Erythroblast (primary cell): ENCODE measurements at places on chromosomes 11 and 22.

GRCh38 chr11:128609785-128610184 lies 22.4 kb upstream of the ETS1 start:
- DNase-seq: no peak

GRCh38 chr22:39486951-39487825 lies 14.9 kb upstream of the MIEF1 start:
- peak; percentile 42 for DNase-seq

GRCh38 chr11:63855975-63856374 lies 17.1 kb downstream of the MARK2 start:
- DNase-seq: no peak

GRCh38 chr11:56688554-56689100 lies 10.3 kb upstream of the OR9G1 start:
- DNase-seq: no peak

- no peak for DNase-seq
Observed at GRCh38 chr11:69369945-69370344, 76.0 kb downstream of the MYEOV start.

GRCh38 chr11:65147352-65148075 lies 13.2 kb upstream of the SYVN1 start:
- DNase-seq: no peak

- no peak for DNase-seq
Observed at GRCh38 chr11:134866981-134867675, 455.1 kb upstream of the B3GAT1 start.

- no peak for DNase-seq
Observed at GRCh38 chr11:117218133-117218915, 13.5 kb downstream of the PCSK7 start.

- DNase-seq: no peak
Observed at GRCh38 chr22:24157822-24158135, 23.5 kb upstream of the SUSD2 start.

DNA sequence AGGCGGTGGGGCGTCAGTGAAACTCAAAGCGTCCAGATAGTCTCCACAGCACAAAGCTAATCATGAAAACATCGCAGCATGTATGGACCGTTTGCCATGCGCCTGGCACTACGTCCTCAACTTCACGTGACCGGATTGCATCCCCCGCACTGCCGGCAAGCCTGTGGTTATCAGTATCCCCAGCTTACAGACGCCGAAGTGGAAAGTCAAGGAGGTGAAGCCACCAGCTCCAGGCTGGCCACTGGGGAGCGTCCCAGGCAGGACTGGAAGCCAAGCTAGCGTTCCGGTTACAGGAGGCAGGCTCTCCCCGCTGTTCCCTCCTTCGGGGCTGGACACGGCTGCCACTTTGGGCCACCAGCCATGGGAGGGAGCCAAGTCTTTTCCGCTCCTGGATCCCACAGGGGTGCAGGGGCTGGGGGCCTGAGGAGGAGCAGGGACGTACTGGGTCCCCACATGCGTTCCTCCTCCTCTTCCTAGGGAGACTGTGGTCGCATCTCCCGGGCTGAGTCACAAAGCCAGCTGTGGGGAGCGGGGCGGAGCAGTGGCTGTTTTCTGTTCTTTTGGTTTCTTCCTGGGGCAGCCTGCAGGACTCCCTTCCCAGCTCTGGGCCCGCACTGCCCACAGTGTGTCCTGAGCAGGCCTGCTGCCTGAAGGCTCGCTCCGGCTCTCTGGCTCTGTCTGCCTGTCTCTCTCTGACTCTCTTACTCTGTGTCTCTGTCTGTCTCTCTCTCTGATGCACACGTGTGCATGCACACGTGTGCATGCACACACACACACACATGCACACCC lies 4.3 kb upstream of the OSBPL5 start:
- peak; percentile 88 for DNase-seq
